Glomerular endothelial cell (primary cell): ENCODE measurements at places on chromosomes 7 and 10. TPM values are rescaled to one million over a fixed set of nuclear protein-coding genes. Genes with fewer than 3 reads are reported as not detected.

Gene ABCB4
- total RNA-seq, result 0.29 and 0.78 TPM in 2 replicates

Gene TAS2R4
- 0.29 and 0.58 TPM in 2 replicates for total RNA-seq

Gene ASAH2
- total RNA-seq, result 0.88 and 3.2 TPM in 2 replicates

Gene CYP2C19
- not detected in 2 replicates for total RNA-seq

Gene CUZD1
- 0.35 and 1.4 TPM in 2 replicates for total RNA-seq

Gene PDGFA
- 44.5 and 50.6 TPM in 2 replicates for total RNA-seq

Gene CNTNAP2
- under 0.01 and 0.97 TPM in 2 replicates for total RNA-seq

Gene HOXA7
- 12.5 and 17.7 TPM in 2 replicates for total RNA-seq
